Left lobe of liver (tissue), 2 donors: ENCODE measurements at places on chromosomes 6 and 20.
A peak's percentile ranks its signal among the peaks of the same experiment; 100 is the strongest.

DNA sequence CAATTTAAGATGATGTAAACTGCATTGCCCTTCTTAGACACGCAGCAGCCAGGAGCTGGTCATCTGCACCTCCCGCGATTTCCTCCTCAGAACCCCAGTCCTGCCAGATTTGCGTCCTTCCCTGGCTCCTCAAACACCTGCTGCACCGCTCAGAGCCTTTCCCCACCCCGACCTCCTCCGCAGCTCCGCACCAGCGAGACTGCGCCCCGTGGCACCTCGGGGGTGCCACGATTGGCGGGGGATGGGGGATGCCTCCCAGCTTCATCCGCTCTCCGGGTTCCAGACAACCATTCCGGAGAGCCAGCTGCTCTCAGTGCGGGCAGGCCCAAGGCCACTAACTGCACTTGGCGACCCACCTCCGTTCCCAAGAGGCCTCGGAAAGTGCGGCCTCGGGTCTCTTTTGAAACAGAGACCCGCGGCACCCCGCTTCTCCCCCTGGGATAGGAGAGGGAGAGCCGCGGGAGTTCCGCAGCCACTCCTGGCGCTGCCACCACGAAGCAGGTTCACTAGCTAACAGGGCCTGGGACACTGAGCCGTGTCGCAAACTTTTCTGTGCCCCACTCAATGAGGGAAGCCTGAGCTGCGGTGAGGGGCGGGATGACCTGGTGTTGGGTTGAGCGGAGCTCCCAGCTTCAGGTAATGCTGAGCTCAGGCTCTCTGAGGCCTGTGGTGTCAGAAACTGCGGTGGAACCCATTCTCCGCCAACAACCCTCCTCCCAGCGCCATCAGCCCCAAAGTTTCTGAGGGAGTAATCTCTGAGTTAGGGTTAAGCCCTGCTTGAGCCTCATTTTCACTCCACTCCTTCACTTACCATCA lies 7.3 kb upstream of the TFAP2A start:
- no peak for DNase-seq

DNA sequence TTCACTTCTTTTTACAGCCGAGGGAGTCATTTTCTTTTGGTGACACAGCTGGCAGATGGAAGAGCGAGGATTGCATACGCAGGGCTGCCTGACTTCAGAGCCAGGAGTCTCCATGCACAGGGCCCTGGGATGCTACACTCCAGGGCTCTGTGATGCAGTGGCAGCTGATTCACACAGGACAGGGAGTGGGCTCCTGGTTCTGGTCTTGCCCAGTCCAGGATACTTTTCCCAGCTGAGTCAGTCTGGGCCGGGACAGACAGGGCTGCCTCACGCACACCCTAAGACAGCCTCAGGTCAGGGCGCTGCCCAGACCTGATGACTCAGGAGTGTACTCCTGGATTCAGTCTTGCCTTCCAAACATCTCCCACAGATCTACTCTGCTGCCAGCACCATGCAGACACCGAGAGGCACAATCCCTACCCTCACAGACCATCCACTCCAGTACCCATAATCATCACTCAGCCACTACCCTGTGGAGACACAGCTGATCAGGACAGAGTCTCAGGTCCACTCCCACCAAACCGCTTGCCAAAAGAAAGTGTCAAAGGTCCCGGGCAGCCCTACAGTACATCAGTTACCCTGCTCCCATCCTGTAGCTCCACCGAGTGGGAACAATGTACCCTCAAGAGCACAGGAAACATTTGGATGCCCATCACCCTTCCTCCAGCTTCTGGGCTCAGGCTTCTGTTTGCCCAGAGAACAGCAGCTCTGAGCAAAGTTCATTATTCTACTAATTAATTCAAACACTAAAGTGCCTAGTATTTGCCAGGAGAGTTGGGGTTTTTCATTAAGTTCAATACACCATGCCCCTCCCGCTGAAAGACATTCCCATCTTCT lies 11.5 kb downstream of the SDC4 start:
- DNase-seq, result peak; percentile 82

GRCh38 chr6:99563056-99563723 lies 5.3 kb downstream of the CCNC start:
- no peak for DNase-seq

DNA sequence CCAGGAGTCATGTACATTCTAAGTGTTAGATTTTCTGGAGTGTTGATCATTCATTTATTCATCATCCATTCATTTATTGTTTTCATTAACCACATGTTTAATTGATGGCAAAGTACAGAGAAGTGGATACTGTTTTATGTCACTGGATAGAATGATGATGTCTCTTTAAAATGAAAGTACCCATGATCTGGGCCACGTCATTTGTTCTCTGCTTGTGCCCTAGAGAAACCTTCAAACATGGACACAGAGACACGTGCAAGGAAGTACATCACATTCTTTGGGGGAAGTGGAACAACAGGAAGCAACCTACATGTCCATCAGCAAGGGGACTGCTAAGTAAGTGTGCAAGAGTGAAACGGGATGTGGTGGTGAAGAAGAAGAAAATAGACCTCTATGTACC lies 75.8 kb upstream of the TSHZ2 start:
- DNase-seq, result no peak

- DNase-seq, result no peak
Observed at GRCh38 chr20:1322511-1323245, 6.3 kb downstream of the SDCBP2 start.

GRCh38 chr20:38863024-38863851 lies 57.7 kb downstream of the PPP1R16B start:
- DNase-seq, result peak; percentile 38

DNA sequence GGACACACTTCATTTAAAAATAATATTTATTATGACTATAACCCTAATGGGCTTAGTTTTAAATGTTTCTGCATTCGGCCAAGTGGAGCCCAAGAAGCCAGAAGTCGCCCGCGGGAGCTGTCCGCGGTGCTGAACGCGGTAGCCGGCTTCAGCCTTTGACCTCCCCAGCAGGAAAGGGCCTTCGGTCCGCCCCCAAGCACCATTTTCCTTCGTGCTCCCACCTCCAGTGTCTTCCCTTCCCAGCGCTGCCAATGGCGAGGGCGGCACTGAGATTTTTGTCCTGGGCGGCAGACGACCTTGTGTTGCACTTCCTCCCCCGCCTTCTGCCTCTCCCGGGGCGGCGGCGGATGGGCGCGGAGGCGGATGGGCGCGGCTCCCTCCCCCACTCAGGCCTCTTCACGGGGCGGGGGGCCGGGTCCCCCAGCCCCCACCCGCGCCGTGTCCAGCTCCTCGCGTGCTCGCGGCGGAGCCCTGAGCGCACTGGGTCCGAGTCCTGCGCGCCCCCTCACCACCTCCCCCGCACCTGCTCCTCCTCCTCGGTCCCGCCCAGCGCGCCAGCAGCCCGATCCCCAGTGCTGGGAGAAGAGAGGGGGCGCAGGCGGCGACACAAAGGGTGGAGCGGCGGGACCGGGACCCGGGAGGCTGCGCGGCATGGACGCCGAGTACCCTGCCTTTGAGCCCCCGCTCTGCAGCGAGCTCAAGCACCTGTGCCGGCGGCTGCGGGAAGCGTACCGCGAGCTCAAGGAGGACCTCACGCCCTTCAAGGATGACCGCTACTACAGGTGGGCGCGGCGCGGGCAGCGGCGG lies 23.6 kb upstream of the TMEM181 start:
- peak; percentile 53 for DNase-seq

DNA sequence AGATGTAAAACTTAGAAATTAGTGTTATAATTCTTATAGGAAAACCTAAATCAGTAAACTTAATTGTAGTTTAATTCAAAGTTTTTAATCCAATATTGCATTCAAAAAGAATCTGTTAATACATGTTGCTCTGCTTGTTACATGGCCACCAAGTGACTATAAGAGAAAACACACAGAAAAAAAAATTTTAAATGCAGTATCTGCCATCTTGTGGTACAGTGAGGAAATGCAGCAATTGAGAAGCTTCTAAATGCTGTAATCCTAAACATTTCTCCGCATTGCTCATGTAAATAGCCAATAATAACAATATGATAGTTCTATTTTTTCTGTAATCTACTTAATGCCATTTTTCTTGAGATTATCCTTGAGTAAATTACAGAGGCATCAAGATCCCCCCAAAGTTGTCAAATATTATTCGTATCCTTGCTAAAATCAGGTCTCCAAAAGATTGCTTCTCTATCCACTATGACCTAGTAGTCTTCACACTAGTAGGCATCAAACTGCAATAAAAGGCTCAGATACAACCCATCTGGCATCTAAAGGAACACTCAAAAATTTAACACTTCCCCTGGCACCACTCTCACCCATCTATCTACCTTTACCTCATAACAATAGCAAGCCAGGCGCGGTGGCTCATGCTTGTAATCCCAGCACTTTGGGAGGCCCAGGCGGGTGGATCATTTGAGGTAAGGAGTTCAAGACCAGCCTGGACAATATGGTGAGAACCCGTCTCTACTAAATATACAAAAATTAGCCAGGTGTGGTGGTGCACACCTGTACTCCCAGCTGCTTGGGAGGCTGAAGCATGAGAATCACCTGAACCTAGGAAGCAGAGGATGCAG lies 34.6 kb downstream of the HDAC2 start:
- DNase-seq, result no peak

DNA sequence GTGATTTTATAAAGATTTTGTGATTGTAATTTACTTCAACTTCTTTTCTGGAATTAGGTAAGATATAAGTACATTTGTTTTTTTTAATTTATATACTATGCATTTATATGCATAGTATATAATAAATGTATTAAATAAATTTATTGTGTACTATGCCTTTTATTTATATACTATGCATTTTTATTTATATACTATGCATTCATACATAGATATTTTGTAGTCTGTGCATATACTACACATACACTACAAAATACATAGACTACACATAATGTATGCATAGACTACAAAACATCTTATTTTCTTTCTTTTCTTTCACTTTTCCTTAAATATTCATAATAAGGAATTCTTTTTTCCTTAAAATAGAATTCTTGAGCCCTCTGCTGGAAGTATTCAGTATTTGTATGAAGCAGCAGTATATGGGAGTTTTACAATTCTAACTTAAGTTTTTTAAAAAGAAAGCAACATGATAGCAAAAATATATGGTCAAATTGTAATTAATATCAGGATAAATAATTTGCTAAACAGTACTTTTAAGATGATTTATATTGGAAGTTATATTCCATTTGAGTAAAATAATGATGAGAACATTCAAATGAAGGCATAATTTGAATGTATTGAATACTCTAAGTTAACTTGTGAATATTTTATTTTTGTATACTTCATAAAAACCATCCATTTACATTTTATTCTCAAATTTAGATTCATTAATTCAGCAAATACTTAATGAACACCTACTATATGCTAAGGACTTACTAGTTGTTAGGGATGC lies 129.3 kb downstream of the KLHL32 start:
- DNase-seq, result no peak

DNA sequence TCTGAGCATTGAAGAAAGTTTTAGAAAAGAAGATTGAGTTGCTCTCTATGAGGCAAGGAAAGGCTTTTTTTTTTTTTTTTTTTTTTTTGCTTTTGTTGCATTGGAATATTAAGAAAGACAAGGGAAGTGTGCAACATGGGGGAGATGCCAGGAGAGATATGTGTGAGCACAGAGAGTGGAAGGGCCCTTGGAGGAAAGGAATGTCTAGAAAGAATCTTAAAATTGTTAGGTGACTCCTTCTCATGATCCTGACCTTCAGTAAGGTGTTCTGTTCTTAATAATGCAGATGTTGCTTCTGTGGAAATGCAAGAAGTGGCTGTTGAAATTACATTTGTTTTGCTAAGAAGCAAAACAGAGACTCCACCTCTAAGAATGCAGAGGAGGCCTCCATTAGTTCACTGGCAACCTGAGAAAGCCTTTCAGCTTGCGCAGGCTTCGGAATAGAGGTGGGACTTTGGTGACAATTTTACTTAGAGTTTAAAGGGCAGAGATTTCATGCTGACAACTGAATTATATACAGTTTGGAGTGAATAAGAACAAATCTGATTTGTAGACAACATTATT lies 118.0 kb upstream of the ASCC3 start:
- no peak for DNase-seq

DNA sequence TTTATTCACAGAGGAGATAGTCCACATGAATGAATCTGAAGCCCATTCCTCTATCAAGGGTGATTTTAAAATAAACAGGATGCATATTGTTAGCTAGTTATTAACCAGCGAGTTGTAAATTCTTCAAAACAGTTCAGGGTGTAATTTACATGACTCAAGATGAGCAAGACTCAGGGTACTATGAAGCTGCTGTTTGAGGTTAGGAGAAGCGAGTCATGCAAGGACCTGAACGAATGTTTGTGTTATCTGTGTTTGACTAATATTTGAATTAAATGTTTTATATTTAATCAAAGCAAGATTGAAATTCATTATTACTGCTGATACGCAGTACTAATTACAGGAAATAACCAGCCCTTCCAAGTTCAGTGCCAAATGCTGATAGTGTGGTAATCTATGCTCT lies 191.1 kb downstream of the SAMD5 start:
- DNase-seq, result no peak

DNA sequence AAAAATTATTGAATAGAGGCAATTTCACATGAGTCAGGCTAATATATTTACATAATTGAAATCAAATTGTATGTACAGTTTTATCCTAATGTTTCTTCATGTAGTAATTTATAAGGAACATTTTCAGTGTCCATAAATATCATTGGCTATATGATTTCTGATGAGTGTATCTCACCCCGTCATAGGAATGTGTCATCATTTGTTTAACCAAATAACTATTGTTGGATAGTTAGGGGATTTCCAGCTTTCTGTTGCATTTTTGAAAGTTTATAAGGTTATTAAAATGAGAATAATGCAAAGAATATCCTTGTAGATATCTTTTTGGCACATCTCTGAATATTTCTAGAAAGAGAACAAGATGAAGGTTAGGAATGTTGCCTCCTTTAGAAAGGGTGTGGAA lies 39.0 kb downstream of the SYTL3 start:
- DNase-seq, result no peak

DNA sequence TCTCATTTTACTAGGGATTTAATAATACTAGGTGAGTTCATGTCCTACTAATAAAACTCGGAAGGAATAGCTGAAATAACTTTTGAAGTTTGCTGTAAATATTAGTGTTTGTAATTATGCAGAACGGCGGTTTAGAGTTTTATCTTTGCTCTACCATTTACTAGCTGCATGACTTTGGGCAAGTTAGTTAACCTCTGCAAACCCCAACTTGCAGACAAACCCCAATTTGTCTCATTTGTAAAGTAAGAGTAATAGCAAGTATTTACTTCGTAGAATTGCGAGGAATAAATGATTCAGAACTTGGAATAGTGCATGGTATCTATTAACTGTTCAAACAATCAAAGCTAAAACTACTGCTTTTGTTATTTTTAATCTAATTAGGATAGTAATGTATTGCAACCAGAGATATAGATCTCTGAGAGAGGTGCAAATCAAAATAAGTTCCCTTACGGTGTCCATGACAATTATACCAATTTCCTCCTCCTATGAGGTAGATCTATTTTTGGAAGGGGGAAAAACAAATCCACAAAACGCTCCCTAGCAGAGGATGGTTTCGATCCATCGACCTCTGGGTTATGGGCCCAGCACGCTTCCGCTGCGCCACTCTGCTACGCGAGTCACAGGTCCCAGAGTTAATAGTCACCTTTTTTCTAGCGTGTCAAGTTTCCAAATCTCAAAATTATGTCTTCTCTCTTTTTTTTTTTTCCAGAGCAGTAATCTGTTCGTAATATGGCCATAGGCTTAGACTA lies 35.1 kb upstream of the BTN3A2 start:
- DNase-seq, result no peak
